ENCODE measurements at places on chromosomes 2 and 18. TPM values are rescaled to one million over a fixed set of nuclear protein-coding genes. Genes with fewer than 3 reads are reported as not detected.

The TMEM200C gene
- total RNA-seq, result 1.0 TPM

GRCh38 chr18:26190506-26190905 is 35.7 kb upstream of the TAF4B start:
- no peak for DNase-seq

- no peak for DNase-seq
These were observed 90.3 kb downstream of the C1QL2 start for GRCh38 chr2:119068154-119068725.

DNA sequence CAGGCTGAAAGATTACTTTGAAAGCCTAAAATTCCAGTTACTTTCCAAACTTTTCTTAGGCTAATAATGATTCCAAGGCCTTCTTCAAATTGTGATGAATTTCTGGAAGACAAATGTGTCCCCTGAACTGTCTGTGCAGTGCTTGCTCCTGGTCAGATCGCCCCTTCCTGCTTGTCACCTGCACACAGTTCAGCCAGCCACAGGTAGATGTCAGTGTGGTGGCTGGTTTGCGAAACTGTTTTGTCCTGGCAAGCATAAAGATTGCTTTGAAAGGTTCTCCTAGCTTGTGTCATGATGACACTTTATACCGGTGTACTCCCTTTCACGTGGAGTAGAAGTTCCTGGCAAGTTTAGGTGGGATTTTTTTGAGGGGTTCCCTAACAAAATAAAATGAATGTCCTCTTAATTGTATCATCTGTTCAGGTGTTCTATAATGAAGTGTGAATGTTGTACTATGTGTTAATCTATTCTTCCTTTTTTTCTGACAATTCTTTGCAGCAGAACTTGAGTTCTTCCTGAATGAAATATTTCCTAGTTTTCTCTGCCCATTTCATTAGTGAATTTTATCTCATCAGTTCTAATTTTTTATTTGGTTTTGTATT is 298.8 kb downstream of the ZNF407 start:
- no peak for DNase-seq

DNA sequence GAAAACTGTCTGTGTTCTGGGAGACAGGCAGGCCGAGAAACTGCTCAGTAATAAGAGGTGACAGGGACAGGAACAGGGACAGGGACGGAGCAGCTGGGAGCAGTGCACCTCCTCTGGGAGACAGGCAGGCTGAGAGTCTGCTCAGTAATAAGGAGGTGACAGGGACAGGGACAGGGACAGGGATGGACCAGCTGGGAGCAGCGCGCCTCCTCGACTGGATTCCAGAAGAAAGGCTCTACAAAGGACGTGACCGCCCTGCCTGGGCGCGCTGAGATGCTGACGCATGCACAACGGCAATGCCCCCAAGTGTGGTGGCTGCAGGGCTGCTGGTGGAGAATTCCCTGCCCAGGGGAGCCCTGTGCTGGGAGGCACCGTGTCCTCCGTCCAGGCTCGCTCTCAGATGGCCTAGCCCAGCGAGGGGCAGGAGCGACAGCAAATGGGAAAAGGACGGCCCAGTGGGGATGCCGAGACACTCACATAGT is 44.2 kb upstream of the PXDN start:
- no peak for DNase-seq

The TP53I3 gene
- 8.3 TPM for total RNA-seq

- no peak for DNase-seq
These were observed 86.5 kb downstream of the STK39 start for GRCh38 chr2:168160897-168161296.

The SLC38A11 gene
- total RNA-seq, result 0.51 TPM

- no peak for DNase-seq
These were observed 420.8 kb upstream of the SPHKAP start for GRCh38 chr2:228602288-228602687.

DNA sequence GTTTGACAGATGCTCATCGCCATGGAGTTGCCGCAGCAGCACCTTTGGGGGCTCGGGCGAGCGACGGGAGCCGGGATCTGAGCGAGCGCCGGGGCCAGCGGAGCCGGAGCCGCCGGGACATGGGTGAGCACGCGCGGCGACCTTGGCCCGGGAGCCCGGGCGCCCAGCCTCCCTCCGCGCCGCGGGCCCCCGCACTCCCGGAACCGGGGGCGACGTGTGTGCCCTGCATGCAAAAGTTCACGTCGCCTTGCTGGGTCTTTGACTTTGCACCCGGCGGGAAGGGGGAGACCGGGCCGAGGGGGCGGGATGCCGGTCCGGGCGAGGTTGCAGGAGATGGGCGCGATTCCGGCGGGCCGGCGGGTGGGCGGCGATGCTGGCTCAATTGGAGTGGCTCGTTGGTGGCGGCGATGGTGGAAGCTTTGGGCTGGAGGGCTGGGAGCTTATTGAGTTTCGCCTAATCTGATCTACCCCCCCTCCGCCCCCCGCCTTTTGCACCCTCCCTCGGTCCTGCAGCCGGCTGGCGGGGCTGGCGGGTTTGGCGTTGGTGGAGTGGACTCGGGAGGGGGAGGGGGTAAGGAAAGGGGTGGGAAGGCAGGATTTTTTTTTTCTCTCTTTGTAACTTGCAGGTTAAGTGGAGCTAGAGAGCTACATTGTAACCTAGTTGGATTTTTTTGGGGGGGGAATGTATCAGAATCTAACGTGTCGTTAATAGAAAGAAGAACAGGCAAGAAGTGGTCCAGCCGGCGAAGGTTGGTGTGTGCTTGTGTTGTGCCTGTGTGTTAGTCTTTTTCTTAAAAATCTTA is at the start of gene SETBP1:
Gene SETBP1, plus strand, starts transcription at position 616 of the 803 bp plus-strand sequence. CDS start 20,459 bp downstream, outside the sequence.
- peak; percentile 83 for DNase-seq

The DRC1 gene
- total RNA-seq, result 0.13 TPM

DNA sequence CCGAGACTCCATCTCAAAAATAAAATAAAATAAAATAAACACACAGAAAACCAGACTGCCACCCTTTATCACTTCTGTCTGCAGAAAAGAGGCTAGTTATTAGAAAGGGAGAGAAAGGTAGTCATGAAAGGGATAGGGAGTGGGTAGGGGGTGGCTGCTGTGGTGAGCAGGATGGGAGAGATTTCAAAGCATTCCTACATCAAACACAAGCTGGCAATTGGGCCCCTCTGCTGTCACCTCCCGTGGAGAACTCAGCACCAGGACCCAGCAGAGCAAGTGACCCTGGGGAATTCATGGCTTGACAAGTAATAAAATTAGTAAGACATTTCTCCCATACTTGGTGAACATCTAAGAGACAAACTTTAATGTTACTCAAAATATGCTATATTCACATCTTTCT is 3.7 kb upstream of the HOXD1 start:
- no peak for DNase-seq

- DNase-seq, result no peak
These were observed 18.0 kb downstream of the ZNF532 start for GRCh38 chr18:58882686-58883085.

The AQP12A gene
- not detected for total RNA-seq

DNA sequence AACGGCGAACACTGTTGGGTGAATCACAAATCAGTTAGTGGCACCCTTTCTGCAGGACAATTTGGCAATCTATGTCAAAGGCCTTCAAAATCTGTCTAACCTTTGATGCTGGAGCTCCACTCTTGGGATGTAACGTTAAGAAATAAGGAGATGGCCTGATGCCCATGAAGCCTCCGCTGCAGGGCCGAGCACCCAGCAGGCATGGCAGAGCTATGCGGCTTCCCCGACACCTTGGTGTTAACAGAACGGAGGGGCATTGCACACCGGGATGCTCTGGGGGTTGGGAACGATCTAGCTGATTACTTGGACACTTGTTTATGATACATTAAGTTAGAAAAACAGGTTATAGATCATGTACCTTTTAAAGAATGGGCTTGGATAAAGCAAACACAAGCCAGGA is 265.3 kb downstream of the HDAC4 start:
- no peak for DNase-seq

GRCh38 chr2:12083081-12083581 is 336.7 kb downstream of the LPIN1 start:
- no peak for DNase-seq

DNA sequence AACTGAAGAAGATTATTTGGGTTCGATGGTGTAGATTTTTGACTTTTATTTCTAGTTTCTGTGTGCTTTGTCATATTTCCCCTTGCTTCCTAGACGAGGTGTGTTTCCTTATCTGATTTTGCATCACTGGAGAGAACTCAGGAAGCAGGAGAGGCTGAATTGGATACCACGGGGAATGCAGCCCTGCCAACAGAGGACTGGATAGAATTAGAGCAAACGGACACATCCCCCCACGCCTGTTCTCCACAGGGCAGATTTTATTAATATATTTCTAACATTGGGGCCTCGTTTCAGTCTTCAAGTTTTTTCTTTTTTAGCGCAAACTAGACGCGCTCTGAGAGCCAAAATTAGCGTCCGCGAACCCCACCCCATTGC is 678 bp upstream of the VAPA start:
- no peak for DNase-seq

DNA sequence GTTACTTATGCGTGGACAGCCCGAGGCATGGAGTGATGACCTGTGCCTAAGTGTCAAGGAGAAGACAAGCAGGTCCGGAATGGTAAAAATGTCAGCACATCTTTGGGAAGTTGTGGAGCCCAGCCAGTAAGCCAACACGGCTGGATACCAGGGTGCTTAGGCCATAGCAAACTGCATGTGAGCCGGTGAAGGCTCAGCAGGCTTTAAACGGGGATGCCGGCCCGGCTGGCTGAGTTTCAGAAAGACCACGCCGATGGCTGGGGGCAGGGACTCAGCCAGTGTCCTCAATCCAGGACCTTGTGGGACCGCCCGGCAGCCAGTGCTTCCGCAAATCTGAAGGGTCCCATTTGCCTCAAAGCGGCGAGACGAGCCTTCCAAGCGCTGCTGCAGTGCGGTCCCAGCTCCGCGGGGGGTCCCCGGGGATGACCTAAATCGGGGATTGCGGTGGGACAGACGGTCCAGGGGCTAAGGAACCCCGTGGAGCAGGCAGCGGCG is 946 bp upstream of the AGAP1 start:
- DNase-seq, result no peak

The C2orf80 gene
- not detected for total RNA-seq

The MC4R gene
- total RNA-seq, result not detected

DNA sequence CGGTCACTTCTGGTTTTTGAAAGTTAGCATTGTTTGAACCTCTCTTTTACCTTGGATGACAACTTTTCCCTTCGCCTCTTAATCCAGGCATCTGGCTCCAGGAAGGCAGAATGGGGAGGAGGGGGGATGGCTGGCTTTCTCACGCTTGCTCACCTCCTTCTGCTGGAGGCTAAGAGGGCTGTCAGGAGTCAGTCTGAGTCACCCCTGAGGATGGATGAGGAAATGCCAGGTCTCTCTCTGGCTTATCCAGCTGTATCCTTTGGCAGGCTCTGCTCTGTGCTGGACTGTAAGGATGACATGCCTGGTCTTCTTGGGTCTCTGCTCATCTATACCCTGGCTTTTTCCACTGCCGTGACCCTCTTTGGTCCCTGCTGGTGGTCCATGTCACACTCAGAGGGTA is 142.9 kb upstream of the GYPC start:
- no peak for DNase-seq

DNA sequence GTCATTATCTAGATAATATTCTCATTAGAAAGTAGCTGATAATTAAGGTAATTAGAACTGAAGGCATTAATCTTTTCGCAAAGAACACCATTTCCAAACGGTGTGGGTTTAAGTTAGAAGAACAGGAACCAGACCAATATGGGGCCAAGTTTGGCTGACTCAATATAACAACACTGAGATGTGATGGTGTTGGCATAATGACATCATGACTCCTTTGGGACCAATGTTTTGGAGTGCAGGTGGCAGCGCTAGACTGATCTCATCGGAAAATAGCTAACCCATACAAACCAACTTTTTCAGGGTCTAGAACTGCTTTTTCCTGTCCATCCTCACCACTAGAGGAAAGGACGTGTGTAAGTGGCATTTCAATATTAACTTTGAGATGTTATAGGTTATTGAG is 1171.7 kb upstream of the ZEB2 start:
- DNase-seq, result no peak

The MEP1B gene
- 0.13 TPM for total RNA-seq

The DTNA gene
- 208 TPM for total RNA-seq

GRCh38 chr2:130370490-130370889 is 14.6 kb downstream of the PTPN18 start:
- DNase-seq, result no peak

The TMEM198 gene
- total RNA-seq, result 1.8 TPM

- no peak for DNase-seq
These were observed 19.1 kb upstream of the AFTPH start for GRCh38 chr2:64504774-64505720.

The CRACDL gene
- 3.3 TPM for total RNA-seq

- no peak for DNase-seq
These were observed 169.0 kb upstream of the PKDCC start for GRCh38 chr2:41878716-41879234.

The INHA gene
- total RNA-seq, result 0.59 TPM

DNA sequence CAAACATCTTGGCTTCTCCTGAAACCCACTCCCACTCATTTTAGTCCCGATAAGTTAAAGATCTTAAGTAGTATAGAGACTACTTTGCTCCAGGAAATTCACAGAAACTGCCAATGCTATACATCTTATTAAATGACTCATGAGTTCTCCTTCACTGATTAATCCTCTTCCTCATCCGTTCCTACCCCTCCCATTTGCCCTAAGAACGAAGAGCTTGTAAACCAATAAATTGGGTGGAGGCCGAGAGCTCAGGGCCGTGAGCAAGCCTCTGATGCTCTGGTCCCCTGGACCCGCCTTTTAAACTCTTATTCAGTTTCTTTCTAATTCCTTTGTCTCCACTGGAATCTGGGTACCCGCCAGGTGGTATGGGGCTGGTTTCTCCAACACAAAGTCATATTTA is 68.6 kb downstream of the METTL8 start:
- no peak for DNase-seq

The ASB18 gene
- total RNA-seq, result 44.4 TPM

DNA sequence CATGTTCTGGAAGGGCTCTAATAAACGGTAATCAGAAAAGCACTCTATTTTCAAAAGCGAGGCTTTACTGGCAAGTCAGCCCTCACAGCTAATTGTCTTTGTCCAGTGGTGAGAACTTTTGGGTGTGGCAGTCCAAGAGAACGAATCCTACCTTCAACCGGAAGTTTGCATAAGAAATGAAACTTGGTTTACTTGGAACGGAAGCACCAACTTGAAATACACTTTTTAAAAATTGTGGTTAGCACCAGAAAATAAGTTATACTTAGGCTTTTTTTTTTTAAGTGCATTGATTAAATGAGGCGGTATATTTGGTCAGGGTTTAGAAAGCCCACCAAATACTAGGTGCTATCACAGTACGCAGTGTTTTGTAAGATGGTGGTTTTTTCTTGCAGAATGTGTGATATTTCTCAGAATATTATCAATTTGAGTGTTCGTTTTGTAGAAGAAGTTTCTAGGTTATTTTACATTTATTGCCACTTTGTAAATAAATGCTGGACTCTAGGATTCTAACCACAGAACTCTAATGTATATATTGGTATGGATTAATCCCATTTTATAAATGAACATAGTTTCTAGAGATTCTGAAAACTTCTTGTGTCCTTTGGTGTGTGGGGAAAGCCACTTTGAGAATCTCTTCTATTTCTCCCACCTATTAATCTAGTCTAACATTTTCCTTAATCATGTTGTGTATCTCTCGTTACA is 1.2 kb downstream of the MYL12A start:
- no peak for DNase-seq

- DNase-seq, result no peak
These were observed 211.4 kb downstream of the KLHL29 start for GRCh38 chr2:23596316-23596885.

The CELF4 gene
- 0.24 TPM for total RNA-seq

GRCh38 chr2:6024784-6025183 is 332.6 kb downstream of the SOX11 start:
- no peak for DNase-seq

GRCh38 chr2:152062125-152063091 is 36.4 kb downstream of the CACNB4 start:
- no peak for DNase-seq

The WDCP gene
- 4.4 TPM for total RNA-seq

All from cardiac septum (tissue), 1 donor.